ENCODE measurements at places on chromosomes 11 and 22.

DNA sequence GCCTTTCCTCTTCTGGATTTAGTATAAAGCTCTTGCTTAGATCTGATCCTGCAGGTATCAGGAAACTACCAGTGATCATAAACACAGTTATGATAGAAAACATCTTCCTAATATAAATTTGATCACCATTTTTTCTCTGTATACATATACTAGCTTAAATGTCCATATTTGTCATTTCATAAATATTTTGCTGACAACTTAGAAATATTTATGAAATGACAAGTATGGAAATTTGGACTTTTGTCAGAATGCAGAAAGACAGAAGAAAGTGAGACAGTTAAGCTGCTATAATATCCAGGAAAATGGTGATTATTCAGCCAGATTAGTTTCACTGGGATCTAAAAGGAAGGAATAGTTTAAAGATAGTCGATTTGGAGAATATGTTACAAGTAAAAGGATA, 22.8 kb upstream of the TRIM21 start:
- DNase-seq = no peak

- DNase-seq = no peak
These were observed 1.2 kb downstream of the BID start for GRCh38 chr22:17772958-17773605.

DNA sequence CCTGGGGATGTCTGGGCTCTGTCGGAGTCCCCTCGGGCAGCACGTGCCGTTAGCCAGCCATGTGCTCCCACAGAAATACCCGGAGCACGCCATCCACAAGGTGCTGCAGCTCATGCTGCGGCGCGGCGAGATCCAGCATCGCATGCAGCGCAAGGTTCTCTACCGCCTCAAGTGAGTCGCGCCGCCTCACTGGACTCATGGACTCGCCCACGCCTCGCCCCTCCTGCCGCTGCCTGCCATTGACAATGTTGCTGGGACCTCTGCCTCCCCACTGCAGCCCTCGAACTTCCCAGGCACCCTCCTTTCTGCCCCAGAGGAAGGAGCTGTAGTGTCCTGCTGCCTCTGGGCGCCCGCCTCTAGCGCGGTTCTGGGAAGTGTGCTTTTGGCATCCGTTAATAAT, 24.1 kb downstream of the MCM5 start:
- DNase-seq = no peak

- no peak for DNase-seq
These were observed 224.5 kb downstream of the ADAMTS15 start for GRCh38 chr11:130672911-130673310.
